ENCODE measurements at places on chromosomes 11 and 22. TPM values are rescaled to one million over a fixed set of nuclear protein-coding genes. Genes with fewer than 3 reads are reported as not detected.

- peaks cover 27% of the 10 kb centered on the region for H3K4me1 ChIP-seq
- H3K4me3 ChIP-seq = peak overlapping the region; percentile 92
- H3K27ac ChIP-seq = peak overlapping the region; percentile 81
- H3K27me3 ChIP-seq = peaks cover 6% of the 10 kb centered on the region
- H3K36me3 ChIP-seq = no peaks in the 10 kb centered on the region
Measured at GRCh38 chr22:28442711-28443525, 236.7 kb downstream of the TTC28 start.

GRCh38 chr11:133134314-133135173 lies 397.8 kb downstream of the OPCML start:
- no peak overlapping the region for H3K27ac ChIP-seq
- H3K27me3 ChIP-seq = no peaks in the 10 kb centered on the region
- peak; percentile 55 for DNase-seq
- no peak overlapping the region for H3K4me3 ChIP-seq
- H3K4me1 ChIP-seq = no peaks in the 10 kb centered on the region

DNA sequence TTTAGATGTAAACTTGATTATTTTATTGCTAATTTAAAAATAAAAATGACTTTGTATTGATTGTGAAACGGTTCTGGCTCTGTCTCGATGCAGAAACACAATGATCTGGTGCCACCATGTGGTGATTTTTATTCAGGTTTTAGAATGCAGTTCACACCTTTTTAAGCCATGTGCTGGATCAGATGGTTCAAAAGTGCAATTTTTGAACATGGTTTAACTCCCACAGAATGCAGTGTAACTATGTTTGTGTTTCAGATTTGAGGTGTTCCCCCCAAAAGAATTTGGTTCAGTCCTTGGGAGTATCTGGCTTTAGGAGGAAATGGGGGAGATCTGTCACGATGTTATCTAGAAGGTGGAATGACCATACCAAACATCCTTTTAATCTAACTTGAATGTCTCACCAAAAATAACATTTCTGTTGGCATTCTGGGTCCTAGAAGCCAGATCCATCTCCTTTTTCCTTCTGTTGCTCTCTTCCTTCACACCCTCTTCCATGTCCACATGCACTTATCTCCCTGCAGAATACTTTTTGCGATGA lies 7.9 kb downstream of the MRPL16 start:
- H3K4me3 ChIP-seq = no peak overlapping the region
- DNase-seq = peak; percentile 52
- H3K4me1 ChIP-seq = no peaks in the 10 kb centered on the region
- no peak overlapping the region for H3K27ac ChIP-seq
- H3K27me3 ChIP-seq = no peaks in the 10 kb centered on the region

SHISAL1 gene
- total RNA-seq = not detected

DNA sequence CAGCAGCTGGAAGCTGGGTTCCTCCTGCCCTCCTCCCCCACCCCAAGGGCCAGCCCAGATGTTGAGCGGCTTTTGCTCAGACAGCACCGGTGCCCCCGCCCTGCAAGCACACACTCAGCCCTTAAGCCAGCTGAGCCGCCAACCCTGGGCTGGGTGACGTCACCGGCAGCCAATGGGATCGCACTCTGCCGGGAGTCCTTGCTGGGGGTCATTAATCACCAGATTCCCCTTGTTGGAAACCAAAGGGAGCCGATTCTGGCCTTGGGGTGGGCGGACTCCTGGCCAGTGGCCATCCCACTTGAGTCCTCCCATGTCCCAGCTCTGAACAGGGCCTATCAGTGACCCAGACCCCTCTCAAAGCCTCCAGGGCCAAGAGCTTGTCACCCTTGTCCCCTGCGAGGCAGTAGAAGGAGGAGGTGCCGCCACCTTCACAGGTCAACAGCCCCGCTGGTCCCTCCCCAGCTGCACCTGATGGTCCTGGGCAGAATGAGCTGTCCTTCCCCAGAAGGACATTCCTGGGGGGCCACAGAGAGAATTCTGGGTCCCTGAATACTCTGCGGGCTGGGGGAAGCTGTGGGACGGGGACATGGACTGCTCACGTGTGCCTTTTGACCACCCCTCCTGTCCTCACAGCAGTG lies 7.4 kb downstream of the DUSP8 start:
- DNase-seq = no peak
- no peaks in the 10 kb centered on the region for H3K27me3 ChIP-seq
- H3K4me3 ChIP-seq = no peak overlapping the region
- no peaks in the 10 kb centered on the region for H3K36me3 ChIP-seq
- H3K4me1 ChIP-seq = no peaks in the 10 kb centered on the region

Measured in activated T-cell treated with anti-CD3 and anti-CD28 coated beads, Interleukin-2, amount 50 U/mL, for 72 hours (primary cell).